ENCODE measurements at places on chromosomes 2 and 18.

DNA sequence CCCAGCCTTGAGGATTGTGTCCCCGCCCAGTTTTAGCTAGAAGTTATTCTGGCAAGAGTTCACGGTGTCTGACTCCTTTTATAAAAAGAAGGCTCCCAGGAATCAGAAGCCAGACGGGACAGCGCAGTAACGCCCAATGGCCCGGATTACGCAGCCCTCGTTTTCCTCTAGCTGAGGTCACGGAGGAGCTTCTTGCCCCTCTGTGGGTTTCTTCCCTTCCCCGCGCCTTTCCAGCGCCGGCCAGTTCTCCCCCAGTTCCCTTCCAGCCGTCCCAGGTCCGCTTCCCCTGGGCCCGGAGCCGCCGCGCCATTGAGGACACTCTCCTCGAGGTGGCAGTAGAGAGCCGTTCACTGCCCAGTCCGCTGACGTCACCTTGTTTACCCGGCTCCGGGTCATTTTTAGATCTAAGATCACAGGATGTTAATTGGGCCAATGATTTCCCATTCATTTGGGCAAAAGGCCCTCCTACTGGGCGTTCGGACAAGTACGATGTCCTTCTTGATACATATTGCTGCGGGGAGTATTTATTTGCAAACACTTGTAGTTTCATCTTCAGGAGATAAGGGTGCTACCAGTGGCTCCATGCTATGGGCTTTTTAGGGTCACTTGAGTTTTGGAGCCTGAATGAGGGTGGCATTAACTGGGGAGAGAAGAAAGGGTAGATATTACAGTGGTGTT, 81.5 kb upstream of the PPM1B start:
- DNase-seq: peak; percentile 58

GRCh38 chr18:21100146-21100545, 11.5 kb downstream of the ROCK1 start:
- DNase-seq: peak; percentile 48

GRCh38 chr2:21010813-21011439, 32.9 kb downstream of the APOB start:
- DNase-seq: no peak

DNA sequence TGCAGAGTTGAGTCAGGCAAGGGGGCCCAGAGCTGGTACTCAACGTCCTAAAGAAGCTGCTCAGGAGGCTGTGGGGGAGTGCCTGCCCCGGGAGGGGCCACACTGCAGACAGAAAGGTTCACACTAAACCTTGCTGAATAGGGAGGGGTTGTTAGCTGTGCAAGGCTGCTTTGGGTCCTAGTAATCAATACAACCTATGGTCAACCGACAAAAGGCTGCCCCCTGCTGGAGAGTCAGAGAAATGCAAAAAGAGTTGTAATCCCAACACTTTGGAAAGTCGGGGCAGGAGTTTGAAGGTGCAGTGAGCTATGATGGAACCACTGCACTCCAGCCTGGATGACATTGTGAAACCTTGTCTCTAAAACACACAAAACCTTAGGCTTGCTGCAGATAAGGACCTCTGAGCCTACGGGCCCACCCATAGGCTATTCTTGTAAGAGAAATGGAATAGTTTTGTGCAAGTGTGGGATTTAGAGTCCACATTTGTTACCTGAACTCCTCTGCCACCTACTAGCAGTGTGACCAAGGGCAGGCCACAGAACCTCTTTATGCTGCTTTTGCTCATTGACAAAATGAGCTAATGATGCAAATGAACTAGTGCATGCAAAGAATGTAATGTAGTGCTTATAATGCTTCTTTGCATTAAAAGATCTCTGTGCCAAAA, 81.5 kb downstream of the PRPF40A start:
- peak; percentile 59 for DNase-seq

- DNase-seq: peak; percentile 61
These were observed 241.4 kb downstream of the NCKAP5 start for GRCh38 chr2:133326652-133327397.

GRCh38 chr2:152920846-152921245, 202.4 kb downstream of the ARL6IP6 start:
- peak; percentile 0 for DNase-seq

DNA sequence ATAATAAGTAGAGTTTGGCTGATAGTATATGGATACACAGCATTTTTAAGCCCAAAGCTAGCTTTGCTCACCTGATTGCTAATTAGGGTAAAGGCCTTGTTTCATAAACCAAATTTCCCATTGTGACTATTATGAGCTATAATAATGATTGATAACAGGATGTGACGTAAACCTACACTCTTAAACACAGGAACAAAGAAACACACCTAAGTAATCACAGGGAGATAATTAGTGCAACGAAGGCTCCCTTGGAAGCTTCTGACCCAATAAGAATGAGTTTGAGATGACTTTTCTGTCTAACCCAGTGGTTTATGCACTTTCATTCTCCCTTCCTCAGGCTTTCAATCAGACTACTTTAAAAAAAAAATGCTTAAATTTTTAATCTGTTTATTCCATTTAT, 683.2 kb downstream of the SATB2 start:
- DNase-seq: no peak

DNA sequence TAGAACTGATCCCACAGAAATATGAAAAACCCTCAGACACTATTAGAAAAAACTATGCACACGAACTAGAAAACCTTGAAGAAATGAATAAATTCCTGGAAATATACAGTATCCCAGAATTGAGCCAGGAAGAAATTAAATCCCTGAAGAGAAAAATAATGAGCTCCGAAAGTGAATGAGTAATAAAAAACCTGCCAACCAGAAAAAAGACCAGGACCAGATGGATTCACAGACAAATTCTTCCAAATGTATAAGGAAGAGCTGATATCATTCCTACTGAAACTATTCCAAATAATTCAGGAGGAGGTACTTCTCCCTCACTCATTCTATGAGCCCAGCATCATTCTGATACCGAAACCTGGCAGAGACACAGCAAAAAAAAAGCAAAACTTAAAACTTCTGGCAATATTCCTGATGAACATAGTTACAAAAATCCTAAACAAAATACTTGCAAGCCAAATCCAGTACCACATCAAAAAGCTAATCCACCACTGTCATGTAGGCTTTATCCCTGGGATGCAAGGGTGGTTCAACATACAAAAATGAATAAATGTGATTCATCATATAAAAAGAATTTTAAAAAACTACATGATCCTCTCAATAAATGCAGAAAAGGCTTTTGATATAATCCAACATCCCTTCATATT, 1397.6 kb upstream of the DDX18 start:
- DNase-seq: peak; percentile 14

GRCh38 chr2:192126426-192126825, 68.3 kb downstream of the TMEFF2 start:
- DNase-seq: peak; percentile 28

GRCh38 chr18:48713309-48713708, 174.5 kb downstream of the CTIF start:
- DNase-seq: peak; percentile 79

DNA sequence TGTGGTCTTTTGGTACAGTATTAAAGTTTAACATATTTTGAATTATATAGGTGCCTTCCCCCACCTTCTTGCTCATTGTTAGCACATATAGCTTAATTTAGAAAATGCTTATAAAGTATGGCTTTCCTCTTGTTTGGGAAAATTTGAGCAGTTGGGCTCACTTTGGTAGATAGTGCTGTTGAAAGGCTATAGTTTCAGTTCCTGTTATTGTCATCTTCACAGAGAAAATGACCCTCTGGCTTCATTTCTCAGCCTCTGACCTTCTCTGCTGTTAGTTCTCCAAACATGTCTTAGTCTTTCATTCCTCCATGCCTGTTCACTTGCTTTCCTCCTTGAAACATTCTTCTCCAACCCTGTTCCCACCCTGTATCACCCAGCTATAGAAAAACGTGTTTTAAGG, 200.6 kb downstream of the WDR7 start:
- no peak for DNase-seq

- peak; percentile 63 for DNase-seq
These were observed 27.4 kb downstream of the HPCAL1 start for GRCh38 chr2:10329880-10330699.

DNA sequence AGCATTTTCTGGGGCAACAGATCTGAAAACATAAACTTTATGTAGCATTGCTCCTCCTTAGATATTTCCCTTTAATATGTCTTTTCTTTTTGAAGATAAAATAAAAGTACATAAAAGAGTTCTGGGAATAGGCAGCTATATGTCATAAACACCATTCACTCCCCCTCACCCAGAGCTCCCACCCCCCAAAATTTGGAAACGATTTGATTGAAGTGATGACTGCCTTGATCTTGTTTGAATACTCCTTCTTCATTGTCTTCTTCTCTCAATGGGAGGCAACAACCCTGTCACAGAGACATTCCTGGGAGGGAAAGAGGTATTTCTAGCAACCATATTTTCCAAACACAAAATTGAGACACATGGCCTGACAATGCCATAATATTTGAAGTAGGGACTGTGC, 369.3 kb downstream of the ARHGAP15 start:
- DNase-seq: no peak

GRCh38 chr2:201858281-201859184, 52.2 kb downstream of the CDK15 start:
- peak; percentile 92 for DNase-seq

- no peak for DNase-seq
These were observed 81.3 kb downstream of the MOGAT1 start for GRCh38 chr2:222752746-222753145.

- DNase-seq: no peak
These were observed 19.4 kb downstream of the AAK1 start for GRCh38 chr2:69624131-69624530.

- DNase-seq: peak; percentile 9
These were observed 25.7 kb downstream of the ADI1 start for GRCh38 chr2:3493615-3494007.

GRCh38 chr2:85175369-85176299, 42.4 kb downstream of the TCF7L1 start:
- DNase-seq: no peak

GRCh38 chr2:197911667-197912066, 107.3 kb downstream of the PLCL1 start:
- peak; percentile 47 for DNase-seq

- DNase-seq: peak; percentile 11
These were observed 37.7 kb upstream of the MEX3C start for GRCh38 chr18:51235009-51235789.

- no peak for DNase-seq
These were observed 167.0 kb downstream of the NDUFA10 start for GRCh38 chr2:239858179-239858578.

GRCh38 chr2:180933332-180933731, 47.1 kb upstream of the UBE2E3 start:
- no peak for DNase-seq

DNA sequence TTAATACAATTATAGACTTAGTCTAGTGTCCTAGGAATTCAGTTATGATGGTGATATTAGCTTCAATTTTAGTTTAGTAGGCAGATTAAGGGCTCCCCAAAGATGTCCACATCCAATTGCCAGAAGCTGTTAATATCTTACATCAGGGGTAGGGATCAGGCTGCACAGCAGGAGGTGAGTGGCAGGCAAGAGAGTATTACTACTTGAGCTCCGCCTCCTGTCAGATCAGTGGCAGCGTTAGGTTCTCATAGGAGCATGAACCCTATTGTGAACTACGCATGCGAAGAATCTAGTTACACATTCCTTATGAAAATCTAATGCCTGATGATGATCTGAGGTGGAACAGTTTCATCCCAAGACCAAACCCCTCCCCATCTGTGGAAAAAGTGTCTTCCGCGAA, 54.9 kb downstream of the NYAP2 start:
- DNase-seq: no peak

- no peak for DNase-seq
These were observed 153.3 kb upstream of the HNRNPA3 start for GRCh38 chr2:177059293-177059692.

GRCh38 chr2:72999729-73000725, 71.5 kb downstream of the SFXN5 start:
- peak; percentile 33 for DNase-seq

DNA sequence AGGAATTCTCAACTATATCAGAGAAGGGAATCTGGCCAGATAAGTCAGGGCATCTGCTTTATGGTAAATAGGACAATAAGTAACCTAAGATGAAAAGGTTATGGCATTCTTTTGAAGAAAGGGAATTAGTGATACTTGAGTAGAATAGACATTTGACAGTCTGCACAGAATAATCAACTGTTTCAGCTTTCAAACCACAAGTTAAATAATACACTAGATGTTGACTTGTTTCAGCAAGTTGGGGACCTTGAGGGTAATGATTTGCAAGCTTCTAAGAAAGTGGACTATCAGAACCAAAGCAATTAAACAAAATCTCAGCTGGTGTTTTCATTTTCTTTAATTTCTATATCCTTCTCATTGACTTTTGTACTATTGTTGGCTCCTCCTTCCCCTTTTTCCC, 54.5 kb downstream of the SLC39A10 start:
- DNase-seq: no peak

DNA sequence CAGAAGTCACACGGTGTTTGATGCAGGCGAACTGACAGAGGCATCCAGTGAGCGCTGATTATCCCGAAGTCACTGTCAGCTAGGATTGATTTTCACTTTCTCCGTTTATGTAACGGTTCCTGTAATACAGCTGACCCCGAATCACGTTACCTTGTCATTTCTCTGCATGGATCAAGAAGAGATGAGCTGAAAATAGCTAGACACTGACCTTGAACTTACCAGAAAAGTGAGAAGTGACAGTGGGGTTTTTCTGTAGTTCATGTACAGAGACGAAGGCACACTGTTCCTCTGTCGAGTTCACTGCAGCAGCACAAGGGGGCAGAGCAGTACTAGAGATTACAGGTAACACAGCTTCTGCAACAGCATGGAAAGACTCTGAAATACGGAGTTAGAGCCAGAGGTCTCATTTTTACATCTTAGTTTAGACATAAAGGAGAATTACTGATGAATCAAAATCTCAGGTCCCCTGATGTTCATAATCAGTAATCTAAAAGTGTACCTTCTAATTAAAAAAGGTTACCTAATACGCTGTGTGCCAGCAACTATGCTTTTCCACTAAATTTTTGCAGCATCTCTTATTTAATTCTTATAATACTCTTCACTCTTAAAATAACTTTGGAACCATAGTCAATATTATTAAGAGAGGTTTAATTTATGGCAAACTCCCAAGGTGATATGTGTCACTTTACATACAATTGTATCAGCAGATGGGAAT, 33.1 kb downstream of the ARHGAP15 start:
- peak; percentile 43 for DNase-seq

DNA sequence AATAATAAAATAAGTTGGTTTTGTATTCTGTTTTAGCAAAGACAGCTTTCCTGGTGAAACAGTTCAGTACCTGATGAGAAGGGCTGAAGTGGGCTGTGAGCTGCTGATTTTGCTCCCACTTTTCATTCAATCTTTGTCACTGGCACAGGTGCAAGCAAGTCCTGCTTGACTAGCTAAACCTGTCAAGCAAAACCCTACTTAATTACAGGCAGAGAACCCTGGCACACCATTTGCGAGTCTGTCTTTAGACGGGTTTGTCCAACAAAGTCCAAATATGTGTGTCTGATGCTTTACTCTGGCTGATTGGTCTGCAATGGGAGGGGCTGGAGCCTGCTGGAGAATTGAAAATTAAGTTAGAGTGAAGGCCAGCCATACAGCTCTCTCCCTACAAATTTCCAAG, 267.2 kb downstream of the EPHA4 start:
- DNase-seq: no peak
